COLO829 (cell line): ENCODE measurements at places on chromosomes 4 and X.

- no peak for DNase-seq
Observed at GRCh38 chr4:79700356-79700755, 292.3 kb upstream of the GK2 start.

DNA sequence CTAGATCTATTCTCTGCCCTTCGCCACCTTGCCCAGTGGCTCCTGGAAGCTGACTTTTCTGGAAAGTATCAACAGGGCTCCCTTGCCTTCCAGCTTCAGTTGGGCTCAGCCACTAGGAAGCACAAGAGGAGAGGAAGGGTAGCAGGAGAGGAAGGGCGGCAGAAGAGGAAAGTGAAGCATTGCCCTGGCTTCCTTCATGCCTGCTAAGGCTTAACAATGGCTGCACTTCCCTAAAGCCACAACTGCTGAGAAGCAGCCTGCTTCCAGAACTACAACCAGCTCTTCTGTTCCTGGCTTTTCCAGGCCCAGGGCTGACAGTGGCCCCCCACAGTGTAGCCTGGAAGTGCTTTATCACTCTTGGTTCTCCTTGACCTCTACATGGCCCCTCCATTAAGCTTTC, 29.1 kb upstream of the PGM2 start:
- no peak for DNase-seq

DNA sequence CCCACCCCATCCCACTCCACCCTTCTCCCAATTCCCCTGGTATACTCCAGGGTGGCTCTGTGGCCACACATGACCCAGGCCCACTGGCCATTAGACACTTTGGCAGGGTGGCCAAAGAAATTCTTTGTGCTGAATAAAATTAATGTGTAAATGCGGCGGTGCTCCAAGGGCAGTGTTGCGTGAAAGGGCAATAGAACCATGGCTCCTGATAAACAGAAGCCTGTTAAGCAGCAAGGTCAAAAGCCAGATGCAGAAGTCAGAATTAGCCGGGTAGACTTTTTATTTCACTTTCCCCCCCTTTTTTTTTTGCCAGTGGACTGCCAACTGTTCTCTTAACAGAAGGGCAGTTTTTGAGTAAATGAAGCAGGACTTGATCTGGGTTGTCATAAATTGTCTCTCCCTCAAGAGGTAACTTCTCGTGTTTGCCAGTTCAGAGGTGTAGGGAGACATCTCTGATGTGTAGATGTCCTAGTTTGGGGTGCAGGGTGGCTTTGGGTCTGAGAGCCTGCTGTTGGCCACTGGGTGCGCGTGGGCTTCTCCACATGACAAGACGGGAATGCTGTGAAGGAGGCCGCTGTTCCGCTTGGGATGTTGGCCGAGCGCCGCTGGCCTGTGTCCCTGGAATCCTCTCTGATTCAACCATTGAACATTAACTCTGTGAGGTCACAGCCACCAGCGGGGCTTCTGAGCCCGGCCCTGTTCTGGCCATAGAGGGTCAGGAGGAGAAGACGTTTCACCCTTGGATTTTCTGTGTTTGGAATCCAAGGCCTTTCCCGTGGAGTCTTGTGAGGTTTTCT, 139.5 kb downstream of the TBL1X start:
- no peak for DNase-seq

DNA sequence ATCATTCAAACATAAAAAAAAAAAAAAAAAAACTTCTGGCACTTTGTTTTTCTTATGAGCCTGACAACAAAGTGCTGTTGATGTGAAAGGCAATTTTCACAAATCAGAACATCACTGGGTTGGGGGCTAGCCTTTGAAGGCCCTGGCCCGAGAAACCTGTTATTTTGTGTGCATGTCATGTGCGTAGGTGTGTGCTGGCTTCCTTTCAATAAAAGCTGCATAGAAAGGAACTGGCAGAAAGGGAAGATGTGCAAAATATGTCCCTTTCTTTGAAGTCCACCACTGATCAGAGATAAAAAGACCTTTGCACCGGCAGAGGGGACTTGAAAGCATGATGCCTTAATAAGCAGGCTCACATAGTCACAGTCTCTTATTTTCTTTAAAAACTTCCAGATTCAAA, 170.8 kb upstream of the RASGEF1B start:
- no peak for DNase-seq

DNA sequence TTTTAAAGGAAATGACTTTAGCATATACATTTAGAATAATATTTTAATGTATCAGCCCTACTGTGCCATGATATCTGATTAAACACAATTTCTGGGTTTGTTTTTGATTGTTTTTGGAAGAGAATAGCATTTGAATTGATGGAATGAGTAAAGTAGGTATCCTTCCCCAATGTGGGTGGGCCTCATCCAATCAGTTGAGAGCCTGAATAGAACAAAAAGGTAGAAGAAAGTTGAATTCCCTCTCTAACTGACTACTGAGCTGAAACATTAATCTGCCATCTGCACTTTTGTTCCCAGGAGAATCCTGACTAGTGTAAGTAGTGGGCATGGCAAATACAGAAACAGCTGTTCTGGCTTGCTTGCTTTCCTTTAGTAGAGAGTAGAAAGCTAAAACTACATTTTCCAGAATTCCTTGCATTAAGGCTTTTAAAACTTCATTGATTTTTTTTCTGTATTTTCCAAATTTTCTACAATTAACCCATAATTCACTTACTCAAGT, 9.7 kb upstream of the SEC24D start:
- DNase-seq, result no peak

DNA sequence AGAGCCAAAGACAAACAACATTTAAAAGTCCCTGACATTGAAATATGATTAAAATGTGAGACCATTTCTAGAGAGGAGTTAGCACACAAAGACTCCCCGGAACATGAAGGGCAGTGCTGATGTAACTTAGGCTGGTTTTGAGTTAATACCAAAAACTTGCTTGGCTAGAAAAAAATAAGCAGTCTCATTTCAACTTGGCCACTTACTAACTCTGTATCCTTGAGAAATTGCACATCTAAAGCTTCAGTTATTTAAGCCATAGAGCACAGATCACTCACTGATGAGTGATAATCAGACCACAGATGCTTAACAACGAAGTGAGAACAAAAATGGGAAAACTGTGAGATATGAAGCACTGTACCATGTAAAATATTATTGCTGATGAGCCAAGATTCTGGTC, 65.9 kb upstream of the MAOA start:
- no peak for DNase-seq

GRCh38 chr4:150479657-150480056, 102.3 kb upstream of the MAB21L2 start:
- no peak for DNase-seq

- DNase-seq, result no peak
Observed at GRCh38 chr4:74968456-74969164, 35.7 kb downstream of the PARM1 start.

GRCh38 chr4:155077452-155078229, 130.8 kb upstream of the NPY2R start:
- DNase-seq, result no peak

DNA sequence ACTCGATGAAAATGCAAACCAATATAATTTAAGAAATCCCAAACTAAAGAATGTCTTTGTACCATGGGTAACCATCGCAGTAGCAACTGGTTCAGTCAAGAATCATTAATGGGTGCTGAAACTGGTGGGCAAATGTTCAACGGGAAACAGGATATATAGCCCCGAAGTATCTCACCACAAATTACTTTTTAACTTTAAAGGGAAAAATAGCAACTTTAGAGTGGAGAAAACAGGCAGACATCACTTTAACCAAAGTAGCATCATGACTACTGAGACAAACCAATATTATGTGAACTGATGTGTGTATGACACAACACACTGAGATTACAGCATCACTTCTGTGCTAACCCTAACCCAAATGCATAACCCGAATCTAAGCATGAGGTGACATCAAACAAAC, 33.8 kb upstream of the SLAIN2 start:
- no peak for DNase-seq

GRCh38 chr4:8315435-8316250, 46.1 kb downstream of the HTRA3 start:
- peak; percentile 12 for DNase-seq

GRCh38 chr4:80172203-80172602, 25.1 kb upstream of the PRDM8 start:
- no peak for DNase-seq

GRCh38 chrX:22652596-22652995, 347.2 kb upstream of the DDX53 start:
- DNase-seq, result peak; percentile 19

DNA sequence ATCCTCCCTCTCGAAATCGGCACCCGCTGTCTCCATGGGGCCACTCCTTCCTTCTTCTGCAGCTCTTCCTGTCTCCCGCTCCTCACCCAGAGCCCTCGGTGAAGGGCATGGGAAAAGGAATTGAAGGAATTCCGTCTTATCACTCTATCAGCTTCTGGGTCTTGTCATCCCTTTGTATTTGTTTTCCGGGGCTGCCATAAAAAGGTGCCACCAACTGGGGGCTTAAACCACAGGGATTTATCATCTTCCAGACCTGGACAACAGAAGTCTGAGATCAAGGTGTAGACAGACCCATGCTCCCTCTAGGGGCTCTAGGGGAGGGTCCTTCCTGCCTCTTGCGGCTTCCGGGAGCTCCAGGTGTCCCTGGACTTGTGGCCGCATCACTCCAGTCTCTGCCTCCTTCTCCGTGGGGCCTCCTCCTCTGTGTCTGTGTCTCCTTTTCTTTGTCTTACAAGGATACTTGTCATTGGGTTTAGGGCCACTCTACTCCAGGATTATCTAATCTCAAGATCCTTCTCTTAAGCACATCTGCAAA, 24.0 kb downstream of the CD99 start:
- no peak for DNase-seq

- DNase-seq, result no peak
Observed at GRCh38 chrX:71098951-71099506, 3.4 kb downstream of the FOXO4 start.

GRCh38 chr4:89257376-89257775, 50.2 kb downstream of the GPRIN3 start:
- no peak for DNase-seq

GRCh38 chr4:93888768-93889167, 60.2 kb downstream of the ATOH1 start:
- DNase-seq, result no peak

GRCh38 chrX:25005382-25006185, 10.2 kb downstream of the ARX start:
- no peak for DNase-seq

- DNase-seq, result no peak
Observed at GRCh38 chrX:68061206-68061535, 372.1 kb downstream of the OPHN1 start.

DNA sequence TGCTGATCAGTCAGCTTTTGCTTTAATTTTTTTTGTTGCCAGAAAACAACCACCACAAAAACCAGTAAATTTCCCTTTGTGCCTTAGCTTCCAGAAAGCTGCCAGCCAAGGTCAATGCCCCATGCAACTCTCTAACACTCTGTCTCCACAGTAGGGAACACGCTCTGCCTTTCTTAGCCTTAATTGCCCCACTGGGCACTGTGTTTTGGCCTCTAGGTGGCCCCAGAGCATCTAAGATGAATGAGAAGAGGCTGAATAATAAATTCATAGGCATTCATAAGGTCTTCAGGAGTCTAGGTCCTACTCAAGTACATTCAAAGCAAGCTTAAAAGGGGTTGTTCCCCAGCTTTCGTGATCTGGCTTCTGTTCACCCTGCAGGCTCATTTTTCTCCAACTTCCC, 57.7 kb upstream of the PASD1 start:
- DNase-seq, result peak; percentile 10

DNA sequence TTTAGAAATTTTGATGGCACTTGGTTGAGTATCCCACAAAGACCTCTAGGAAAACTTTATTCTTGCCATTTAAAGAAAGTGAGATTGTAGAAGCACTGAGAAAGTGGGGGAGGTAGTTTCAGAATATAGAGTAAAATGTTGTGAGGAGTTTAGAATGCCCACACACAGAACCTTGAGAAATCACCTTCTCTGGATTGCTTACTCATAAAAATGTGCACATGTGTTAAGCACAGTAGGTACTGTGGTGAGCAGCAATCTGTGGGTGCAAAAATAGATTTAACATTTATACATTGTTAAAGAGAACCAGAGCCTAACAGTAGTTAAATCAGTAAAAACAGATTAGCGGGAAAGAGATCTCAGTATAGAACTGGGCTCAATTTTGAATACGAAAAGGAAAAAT, 201.2 kb upstream of the NWD2 start:
- no peak for DNase-seq

- no peak for DNase-seq
Observed at GRCh38 chrX:138150709-138151108, 560.8 kb downstream of the FGF13 start.

- DNase-seq, result no peak
Observed at GRCh38 chrX:134426281-134426680, 33.7 kb upstream of the HPRT1 start.

GRCh38 chr4:85929961-85930665, 429.7 kb downstream of the MAPK10 start:
- no peak for DNase-seq

- DNase-seq, result no peak
Observed at GRCh38 chrX:104205548-104205947, 39.3 kb downstream of the FAM199X start.

DNA sequence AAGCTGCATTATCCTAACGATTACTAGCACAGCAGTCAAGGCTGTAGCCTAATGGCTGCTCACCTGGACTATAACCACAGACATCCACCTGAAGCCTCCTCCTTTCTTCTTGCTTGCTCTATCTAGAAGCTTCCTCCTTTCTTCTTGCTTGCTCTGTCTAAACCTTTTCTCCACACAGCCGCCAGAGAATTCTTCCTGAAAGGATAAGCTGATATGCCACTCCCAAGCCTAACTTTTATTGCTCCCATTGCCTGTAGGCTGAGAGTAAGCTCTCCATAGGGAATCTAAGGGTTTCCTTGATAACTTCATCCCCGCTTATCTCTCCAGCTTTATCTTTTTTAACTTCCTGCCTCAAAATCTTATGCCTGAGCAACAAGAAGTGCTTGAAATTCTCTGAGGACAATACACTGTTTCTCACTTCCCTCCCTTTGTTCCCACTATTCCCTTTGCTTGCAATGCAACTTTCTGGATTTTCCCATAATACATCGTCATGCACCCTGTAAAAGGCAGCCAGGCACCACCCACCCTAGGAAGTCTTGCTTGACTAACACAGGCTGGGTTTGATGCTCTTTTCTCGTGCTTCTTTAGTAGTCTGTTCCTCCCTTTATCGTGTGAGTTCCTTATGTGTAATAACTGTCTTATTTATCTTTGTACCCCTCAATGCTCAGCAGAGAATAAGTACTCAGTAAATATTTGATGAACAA, 1.4 kb upstream of the LRIT3 start:
- DNase-seq, result no peak

DNA sequence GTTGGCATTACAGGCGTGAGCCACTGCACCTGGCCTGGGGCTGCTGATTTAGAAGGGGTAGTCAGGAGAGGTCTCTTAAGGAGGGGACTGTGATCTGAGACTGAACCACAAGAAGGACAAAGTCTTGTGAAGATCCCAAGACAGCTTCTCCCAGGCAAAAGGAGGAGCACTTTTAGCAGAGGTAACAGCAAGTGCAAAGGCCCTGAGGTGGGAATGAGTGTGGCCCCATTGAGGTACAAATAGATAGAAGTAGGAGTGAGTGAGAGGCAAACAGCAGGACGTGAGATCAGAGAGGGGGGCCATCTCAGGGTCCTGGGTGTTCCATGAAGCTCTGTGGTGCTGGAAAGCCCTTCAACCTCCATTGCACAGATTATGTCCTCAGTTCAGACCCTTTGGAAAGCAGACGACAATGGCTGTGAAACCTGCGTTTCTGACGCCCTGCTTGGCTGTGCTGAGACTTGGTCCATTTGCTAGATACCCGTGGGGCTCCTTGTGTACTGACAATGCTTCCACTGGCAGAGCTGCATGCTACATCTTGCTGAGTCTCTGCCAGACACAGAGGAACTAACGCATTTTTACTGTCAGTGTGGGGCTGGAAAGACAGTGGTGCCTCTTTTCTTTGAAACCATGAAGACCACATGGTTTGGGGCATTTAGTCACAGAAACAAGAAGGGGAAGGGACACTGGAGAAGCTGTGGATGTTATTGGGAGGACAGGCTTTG, 1.3 kb upstream of the CCKAR start:
- no peak for DNase-seq
